ENCODE measurements at places on chromosomes 12 and 14.
A peak's percentile ranks its signal among the peaks of the same experiment; 100 is the strongest.

DNA sequence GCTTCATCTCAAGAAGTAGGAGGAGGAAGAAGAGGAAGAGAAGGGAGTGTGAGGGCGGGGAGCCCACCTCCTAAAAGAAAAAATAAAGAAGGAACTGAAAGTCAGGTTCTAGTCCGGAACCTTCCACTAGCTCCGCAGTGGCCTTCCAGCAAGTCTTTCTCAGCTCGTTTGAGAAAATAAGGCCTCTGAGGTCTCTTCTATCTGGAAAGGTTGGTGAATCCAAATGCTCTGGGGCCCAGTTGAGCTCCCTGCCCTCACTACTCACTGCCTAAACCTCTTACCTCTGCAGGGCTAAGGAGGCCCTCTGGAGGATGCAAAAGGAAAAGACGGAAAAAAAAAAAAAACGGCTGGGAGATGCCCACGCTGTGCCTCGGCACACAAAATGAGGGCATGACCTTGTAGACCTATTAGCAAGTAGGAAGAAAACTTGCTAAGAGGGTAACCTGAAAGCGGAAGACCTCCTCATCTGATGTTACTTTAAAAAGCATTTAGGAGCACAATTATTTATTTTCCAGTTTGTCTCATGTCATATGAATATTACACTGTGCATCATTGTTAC lies 35.9 kb downstream of the FBLN5 start:
- DNase-seq = peak; percentile 67

DNA sequence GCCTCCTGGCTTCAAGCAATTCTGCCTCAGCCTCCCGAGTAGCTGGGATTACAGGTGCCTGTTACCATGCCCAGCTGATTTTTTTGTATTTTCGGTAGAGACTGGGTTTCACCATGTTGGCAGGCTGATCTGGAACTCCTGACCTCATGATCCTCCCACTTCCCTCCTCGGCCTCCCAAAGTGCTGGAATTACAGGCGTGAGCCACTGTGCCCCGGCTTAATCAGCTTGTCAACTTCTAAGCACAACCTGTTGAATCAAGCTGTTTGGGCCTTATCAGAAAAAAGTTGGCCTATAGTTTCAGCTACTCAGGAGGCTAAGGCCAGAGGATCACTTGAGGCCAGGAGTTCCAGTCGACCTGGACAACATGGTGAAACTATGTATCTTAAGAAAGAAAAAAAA lies 7.9 kb downstream of the MARK3 start:
- DNase-seq = no peak

- no peak for DNase-seq
Observed at GRCh38 chr12:123200414-123200813, 32.5 kb downstream of the MPHOSPH9 start.

DNA sequence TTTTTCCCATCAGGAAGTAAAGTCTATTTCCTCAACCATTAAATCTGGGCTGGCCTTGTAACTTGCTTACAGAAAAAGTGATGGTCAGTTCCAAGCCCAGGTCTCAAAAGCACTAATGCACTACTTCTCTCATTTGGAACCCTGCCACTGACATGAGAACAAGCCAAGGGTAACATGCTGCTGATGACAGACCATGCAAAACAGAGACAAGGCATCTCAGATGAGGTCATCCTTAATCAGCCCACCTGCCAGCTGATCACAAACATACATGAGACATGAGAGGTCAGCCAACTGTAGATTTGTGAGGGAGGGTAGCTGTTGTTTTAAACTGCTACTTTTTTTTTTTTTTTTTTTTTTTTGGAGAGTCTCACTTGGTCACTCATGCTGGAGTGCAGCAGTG lies 16.2 kb downstream of the TWF1 start:
- no peak for DNase-seq

Data from HuH-7 (cell line).